ENCODE measurements at places on chromosomes 3 and 15.

GRCh38 chr15:31077941-31078340 is 23.6 kb downstream of the TRPM1 start:
- DNase-seq = no peak

- peak; percentile 44 for DNase-seq
Measured at GRCh38 chr3:10192953-10193691, 28.4 kb downstream of the IRAK2 start.

DNA sequence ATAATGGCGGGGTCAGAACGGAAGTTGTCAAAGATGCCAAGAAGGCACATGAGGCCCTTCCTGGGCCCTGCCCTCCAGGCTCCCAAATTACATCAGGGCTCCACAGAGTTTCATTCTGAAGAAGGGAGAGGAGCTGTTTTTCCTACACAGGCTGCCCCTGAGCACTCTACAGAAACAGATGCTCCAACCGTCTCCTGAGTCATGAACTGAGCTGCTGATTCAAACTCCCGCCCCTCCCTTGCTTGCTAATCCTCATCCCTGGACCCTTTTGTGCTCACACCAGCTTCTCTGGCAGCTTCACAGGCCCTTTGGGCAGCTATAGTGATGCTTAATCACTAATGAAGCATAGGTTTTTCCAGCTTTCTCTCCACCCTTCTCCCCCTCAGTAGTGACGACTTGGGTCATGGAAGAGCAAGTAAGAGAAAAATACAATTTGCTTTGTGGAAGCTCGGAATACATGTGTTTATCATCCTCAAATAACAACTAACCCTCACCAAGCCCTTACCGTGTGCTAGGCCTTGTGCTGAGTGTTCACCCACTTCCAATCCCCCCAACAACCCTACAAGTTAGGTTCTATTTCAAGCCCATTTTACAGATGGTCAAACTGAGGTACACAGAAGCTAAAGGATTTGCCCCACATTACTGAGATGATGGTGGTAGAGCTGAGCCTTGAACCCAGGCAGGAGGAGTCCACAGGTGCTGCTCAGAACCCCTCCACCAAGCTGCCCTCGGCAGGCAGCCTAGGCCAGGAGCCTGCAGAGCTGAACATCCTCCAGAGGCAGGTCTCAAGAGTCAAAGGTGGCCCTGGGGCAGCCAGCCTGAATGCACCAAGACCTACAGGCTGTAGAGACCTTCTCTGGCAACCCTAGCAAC is 21.9 kb downstream of the MEGF11 start:
- DNase-seq = no peak

- DNase-seq = no peak
Measured at GRCh38 chr3:70298385-70298784, 14.1 kb downstream of the MDFIC2 start.

DNA sequence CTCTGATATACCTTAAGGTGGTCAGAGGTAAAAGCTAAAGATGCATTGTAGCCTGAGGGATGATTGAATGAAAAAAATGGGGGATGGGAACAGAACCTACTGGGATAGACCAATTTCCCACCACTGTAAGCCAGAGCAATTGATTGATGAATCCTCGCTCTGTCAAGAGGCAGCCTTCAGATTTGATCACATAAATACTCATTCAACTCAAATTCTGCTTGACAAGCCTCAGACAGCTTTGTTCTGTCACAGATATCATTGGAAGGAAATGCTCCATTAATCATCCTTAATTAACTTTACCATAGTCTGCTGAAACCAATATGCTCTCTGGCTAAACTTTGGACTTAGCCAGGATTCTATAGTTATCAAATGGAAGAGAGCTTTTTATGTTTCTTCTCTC is 467.8 kb downstream of the MECOM start:
- no peak for DNase-seq

DNA sequence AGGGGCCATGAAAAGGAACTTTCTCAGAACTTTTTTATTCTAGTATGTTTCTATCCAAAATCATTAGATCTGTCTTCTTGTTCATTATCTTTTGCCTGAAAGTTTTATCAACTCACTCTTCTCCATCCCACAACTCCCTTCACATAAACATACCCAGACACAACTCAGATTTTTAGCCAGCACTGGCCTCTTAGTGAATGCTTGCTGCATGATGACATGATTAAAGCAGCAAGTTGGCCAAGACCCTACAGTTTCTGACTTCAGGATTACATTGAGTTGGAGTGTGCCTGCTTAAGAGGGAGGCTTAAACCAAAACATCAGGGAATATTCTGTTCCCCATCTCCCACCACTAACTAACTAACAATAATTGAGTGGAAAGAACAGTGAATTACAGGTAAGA is 38.1 kb downstream of the PLSCR2 start:
- DNase-seq = no peak

- DNase-seq = no peak
Measured at GRCh38 chr3:107076946-107077345, 300.3 kb upstream of the CCDC54 start.

DNA sequence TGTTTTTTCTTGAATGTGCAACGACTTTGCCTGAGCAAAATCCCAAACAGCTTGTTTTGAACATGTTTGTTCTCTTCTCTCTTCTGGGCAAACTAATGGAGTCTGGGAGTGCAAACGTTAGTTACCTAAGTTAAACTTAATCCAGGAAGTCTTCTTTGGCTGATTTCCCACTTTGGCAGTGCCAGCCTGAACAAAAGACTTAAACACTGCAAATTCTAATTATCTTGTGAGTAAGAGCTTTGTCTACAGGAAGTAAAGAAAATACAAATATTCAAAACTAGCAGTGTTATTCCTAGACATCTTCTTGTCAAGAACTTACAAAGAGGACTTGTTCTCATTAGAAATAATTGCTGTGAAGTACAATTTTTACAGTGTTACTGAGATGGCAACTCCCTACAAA is 16.7 kb upstream of the DENND6A start:
- DNase-seq = no peak

GRCh38 chr3:75224412-75224811 is 439.7 kb upstream of the FRG2C start:
- no peak for DNase-seq

- no peak for DNase-seq
Measured at GRCh38 chr3:73431183-73431900, 193.4 kb downstream of the PDZRN3 start.

DNA sequence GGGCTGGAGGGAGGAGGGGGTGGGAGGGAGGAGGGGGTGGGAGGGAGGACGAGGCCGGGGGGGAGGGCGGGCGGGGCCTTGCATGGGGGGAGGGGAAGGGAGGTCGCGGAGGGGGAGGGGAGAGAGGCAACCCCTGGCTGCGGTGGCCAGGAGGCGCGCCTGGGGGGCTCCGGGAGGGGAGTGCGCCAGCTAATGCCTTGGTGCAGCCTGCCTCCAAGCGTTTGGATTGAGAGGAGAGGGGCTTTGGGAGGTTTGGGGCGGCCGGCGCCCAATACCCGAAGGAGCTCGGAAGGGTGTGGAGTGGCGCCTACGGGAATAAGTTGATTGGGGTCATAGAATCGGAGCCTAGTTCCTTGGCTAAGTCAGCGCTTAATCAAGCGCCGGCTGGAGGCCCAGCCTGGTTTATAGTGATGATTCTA is 557 bp downstream of the TFG start:
- peak; percentile 21 for DNase-seq

- DNase-seq = no peak
Measured at GRCh38 chr3:171506743-171507319, 46.6 kb upstream of the TNIK start.

GRCh38 chr3:46716461-46717441 is 918 bp downstream of the PRSS50 start:
- DNase-seq = no peak

DNA sequence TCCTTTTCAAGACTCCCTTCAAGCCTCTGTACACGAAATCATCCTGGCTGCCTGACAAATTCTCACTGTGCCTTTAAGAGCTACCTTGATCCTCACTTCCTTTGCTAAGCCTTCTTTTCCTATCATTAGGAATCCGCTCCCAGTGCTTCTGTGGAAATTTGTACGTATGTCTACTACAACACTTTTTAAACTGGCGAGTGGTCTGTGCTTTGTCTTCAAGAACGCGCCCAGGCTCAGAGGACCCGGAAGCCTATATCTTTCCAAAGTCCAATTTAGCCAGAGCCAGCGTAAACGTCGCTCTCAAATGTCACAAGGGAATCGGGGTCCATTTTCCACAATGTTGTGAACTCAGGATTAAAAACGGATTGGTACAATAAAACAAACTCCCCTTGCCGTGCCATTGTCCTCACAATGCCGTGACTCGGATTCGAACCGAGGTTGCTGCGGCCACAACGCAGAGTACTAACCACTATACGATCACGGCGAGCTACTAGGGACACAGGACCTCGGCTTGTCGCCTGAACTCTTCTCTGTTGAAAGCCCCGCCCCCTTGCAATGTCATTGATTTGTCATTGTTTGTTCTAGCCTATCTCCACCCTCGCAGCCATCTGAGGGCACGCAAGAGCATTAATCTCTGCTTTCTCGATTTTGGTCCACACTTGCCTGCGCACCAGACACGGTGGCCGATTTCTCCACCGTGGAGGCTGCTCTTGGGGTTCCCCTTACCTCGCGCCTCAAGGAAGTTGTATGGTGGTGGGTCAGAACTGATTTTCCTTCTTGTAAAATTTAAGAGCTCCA is 12.4 kb upstream of the SHF start:
- DNase-seq = peak; percentile 98

DNA sequence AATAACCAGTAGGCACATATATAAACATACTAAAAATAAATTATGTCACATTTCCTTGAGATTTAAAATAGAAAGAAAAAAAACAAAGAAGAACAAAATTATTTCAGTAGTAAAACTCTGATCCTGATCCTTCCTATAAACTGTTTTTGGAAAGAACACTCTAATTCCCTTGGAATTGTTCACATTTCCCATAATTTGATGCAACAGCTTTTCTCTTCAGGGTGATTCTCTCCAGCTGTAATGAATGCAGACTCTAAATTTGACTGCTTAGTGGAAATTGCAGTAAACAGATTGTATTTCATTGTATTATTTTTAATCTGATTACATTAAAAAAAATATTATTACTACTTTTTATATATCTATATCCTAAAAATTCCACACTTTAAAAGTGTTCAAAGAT is 70.2 kb upstream of the ABI3BP start:
- no peak for DNase-seq

GRCh38 chr3:9246189-9246588 is 3.3 kb downstream of the SRGAP3 start:
- no peak for DNase-seq

- DNase-seq = no peak
Measured at GRCh38 chr3:138046955-138047354, 37.0 kb downstream of the CLDN18 start.

DNA sequence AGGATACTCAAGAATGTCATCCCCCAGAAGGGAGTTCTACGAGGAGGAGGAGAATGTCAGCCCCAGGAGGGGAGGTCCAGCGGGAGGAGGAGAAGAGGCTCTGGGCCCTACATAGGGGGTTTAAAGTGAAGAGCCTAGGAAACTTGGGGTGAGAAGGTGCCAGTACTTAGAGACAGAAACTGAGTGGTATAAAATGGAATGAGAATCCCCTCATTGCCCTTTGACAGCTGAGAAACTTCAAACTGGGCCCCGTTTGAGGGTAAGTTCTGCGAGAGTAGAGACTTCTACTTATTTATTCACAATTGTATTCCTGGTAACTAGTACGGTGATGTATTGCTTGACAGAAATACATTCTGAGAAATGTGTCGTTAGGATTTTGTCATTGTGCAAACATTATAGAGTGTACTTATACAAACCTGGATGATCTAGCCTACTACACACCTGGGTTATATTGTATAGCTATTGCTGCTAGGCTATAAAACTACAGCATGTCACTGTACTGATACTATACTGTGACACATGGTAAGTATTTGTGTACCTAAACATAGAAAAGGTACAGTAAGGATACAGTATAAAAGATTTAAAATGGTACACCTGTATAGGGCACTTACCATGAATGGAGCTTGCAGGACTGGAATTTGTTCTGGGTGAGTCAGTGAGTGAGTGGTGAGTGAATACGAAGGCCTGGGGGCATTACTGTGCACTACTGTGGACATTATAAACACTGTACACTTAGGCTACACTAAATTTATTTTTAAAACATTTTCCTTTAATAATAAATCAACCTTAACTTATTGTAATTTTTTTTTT is 62.0 kb downstream of the TSC22D2 start:
- DNase-seq = no peak

Measured in effector memory CD8-positive, alpha-beta T cell (primary cell).